ENCODE measurements at places on chromosomes 1 and 21. TPM values are rescaled to one million over a fixed set of nuclear protein-coding genes. Genes with fewer than 3 reads are reported as not detected.

CCDC181 gene
- 2.9 TPM for total RNA-seq

DAB1 gene
- total RNA-seq: 9.2 TPM

C8A gene
- total RNA-seq: not detected

SYTL1 gene
- 13.0 TPM for total RNA-seq

HPCA gene
- total RNA-seq: 1.2 TPM

RHOU gene
- 4.2 TPM for total RNA-seq

DNA sequence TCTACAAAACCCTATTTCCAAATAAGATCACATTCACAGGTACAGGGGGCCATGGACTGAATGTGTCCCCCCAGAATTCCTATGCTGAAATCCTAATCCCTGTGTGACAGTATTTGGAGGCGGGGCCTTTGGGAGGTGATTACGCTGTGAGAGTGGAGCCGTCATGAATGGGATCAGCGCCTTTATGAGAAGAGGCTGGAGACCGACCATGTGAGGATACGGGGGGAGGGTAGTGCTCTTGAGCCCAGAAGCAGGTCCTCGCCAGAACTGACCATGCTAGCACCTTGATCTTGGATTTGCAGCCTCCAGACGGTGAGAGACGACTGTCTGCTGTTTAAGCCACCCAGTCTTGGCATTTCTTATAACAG is 23.8 kb upstream of the KIF26B start:
- no peak overlapping the region for H3K4me3 ChIP-seq
- H3K4me1 ChIP-seq: no peaks in the 10 kb centered on the region
- no peaks in the 10 kb centered on the region for H3K27me3 ChIP-seq
- no peak for DNase-seq

DNA sequence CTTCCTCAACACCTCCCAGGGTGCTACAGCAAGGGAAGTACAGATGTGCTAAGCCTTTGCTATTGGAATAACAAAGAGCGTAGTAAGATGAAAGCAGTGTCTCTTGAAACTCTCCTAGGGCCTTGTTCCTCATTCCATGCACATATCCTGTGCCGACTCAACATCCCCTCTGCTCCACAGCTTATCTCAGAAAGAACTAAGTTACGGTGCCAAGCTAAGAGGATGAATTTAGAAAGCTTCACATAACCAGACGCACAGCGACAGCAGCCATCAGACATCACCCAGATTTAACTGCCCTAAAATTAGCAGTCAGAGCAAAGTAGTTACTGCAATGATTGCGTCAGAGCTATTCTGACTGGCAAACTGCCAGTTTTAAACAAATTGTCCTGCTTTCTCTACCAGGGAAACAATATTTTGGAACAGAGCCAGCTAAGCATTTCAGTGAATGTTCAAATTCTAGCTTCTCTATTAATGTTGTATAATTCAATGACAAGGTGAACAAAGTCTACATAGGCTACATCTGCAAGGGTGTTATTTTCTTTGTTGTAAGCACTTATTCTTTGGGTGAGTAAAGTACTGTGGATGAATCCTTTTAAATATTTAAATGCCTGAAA is 9.5 kb downstream of the SIPA1L2 start:
- H3K27me3 ChIP-seq: no peaks in the 10 kb centered on the region
- no peak overlapping the region for H3K27ac ChIP-seq
- no peaks in the 10 kb centered on the region for H3K36me3 ChIP-seq
- H3K4me1 ChIP-seq: peaks cover 11% of the 10 kb centered on the region
- DNase-seq: peak; percentile 50
- H3K4me3 ChIP-seq: no peak overlapping the region

- H3K27ac ChIP-seq: peak overlapping the region; percentile 33
- peak; percentile 95 for DNase-seq
- H3K36me3 ChIP-seq: no peaks in the 10 kb centered on the region
- H3K4me1 ChIP-seq: 0 out of 2 replicates have a peak, but pooled peaks cover 2% of the 10 kb centered on the region
Measured at GRCh38 chr1:204350857-204351573, 8.7 kb downstream of the PLEKHA6 start.

DNA sequence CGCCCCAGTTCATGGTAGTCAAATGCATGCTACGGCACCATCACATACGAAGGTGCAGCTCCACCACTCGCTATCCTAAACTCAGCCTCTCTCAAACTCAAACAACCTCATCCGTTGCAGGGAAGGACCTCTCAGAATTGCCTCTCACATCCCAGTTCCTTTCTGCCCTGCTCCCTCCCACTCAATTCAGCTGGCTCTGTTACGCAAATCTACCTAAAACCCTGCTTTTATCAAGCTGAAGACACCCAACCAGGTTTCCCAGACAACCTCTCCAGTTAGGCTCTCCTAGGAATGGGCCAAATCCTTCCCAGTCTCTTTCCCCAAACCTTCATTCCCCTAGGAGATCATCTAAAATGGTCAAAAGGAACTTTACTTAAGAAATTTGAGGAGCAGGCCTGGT is 62.9 kb downstream of the CLSTN1 start:
- peak; percentile 61 for DNase-seq
- no peaks in the 10 kb centered on the region for H3K27me3 ChIP-seq
- H3K4me1 ChIP-seq: peaks cover 8% of the 10 kb centered on the region
- no peak overlapping the region for H3K27ac ChIP-seq
